ENCODE measurements at places on chromosomes 11 and 22.
A peak's percentile ranks its signal among the peaks of the same experiment; 100 is the strongest.

GRCh38 chr22:27386186-27386585 is 415.4 kb downstream of the MN1 start:
- DNase-seq, result peak; percentile 66

GRCh38 chr11:96969251-96969650 is 579.4 kb downstream of the JRKL start:
- no peak for DNase-seq

- no peak for DNase-seq
Observed at GRCh38 chr22:24433828-24434470, 6.5 kb downstream of the ADORA2A start.

DNA sequence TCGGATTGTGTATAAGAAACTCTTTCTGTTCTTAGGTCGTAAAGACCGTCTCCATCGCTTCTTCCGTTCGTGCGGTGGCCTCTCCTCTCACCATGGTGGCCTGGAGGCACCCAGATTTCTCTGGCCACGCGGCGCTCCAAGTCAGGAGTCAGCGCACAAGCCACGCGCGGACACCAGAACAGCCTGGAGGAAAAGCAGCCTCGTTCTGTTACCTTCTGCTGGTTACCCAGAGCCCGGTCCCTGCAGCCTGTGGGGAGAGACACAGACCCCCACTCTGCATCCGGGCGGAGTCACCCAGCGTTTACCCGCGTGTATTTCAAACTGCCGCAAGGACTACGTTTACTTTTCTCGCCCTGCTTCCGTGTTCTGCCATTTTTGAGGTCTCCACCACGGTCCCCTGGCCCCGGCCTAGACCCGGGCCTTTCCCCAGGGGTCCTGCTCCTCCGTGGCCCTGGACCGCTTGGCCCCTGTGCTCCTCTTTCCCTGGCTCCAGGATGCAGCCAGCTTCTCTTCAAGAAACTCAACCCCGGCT is 776.1 kb downstream of the BRD1 start:
- DNase-seq, result no peak

- no peak for DNase-seq
Observed at GRCh38 chr22:17120711-17121232, 388 bp downstream of the TMEM121B start.

DNA sequence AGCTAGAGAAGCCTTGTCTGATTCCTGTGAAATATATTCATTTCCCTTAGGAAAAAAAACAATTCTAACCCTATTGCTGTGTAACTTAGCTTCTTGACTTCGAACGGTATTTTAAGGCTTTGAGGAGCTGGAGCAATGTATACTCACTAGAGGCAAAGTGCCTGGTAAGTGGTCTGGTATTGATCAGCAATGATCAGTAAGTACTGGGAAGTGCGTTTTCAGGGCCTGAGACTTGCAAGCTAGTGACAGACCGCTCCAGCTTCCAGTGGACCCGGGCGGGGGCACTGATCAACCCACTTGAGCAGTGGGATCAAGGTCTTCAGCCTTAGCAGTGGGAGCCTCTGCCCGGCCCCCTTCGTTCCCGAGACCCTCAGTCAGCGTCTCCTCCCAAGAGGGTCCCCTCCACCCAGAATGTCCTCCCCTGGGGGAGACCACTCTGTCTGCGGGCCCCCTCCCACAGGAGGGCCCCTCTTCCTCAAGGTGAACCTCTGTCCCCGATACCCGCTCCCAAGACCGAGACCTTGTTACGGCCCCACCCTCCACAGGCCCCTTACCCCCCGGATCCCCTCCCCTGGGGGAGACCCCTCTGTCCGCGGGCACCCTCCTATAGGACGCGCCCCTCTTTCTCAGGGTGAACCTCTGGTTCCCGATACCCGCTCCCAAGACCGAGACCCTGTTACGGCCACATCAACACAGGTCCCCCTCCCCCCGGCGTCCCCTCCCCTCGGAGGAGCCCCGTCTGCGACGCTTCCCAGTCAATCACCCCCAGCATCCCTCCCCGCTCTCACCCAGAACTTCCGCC is 452 bp upstream of the ATXN10 start:
- no peak for DNase-seq

DNA sequence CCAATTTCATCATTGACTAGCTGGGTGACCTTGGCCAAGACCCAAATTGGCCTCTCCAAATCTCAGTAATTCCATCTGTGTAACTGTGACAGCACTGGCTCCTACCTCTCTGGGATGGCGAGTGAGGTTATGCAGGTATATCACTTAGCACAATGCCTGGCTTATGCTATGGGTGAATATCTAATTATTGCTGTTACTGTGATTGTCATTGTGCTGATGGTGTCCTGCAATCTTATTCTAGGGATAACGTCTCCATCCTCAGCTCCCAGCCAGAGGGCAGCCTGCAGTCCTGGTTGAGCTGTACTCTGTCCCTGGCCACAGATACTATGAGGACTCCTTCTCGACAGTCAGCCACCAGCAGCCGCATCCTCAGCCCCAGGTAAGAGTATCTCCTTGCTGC is 164.8 kb upstream of the SEZ6L start:
- no peak for DNase-seq

DNA sequence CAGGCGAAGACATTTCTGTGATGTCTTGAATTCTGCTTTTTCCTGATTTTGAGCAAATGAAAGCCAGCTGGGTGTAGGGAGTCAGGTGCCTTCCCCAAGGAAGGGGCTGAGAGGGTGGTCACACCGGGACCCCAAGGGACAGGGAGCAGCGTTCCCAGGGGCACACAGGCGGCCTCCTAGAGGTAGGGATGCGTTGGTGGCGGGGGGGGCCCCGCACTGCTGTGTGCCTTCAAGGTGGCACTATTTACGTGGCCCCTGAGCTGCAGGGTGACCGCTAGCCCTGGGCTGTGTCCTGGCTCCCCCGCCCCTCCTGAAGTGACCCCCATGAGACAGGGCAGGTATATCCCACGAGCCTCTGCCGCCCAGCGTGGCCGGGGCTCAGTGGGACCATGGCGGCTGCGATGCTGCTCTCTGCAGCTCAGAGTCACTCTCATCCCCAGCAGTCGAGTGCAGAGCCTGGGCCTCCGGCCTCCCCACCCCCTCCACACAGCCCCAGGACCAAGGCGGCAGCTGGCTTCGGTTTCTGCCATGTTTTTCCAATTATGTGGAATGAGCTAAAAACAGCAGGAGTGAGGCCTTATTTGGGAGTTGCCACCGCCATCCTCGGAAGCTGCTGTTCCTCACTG is 60.9 kb downstream of the LRP5 start:
- no peak for DNase-seq

DNA sequence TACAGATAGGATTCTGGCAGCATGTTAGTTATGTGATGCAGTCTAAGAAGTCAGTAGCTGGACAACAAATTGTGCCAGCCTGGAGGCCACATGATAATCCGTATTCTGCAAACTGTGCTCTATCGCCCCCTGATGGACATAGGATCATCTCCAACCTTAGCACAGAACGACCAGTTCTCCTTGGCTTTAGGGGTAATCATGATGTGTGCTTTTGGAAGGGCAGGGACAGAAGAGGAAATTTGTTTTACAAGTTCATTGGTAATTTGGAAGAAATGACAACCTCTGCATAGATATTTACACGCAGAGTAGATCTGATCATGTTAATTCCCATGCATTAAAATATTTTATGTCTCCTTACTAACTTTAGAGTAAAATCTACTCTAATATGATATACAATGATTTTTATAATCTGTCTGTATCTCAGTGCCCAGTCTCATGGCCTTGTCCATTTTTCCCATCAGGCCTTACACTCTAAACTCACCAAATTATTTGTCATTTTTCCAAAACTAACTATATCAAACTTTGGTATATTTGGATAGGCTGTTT is 12.1 kb downstream of the OR10D3 start:
- DNase-seq, result peak; percentile 88

GRCh38 chr11:76837696-76838677 is 22.7 kb upstream of the ACER3 start:
- DNase-seq, result no peak

GRCh38 chr22:30038219-30038618 is 42.0 kb upstream of the HORMAD2 start:
- no peak for DNase-seq

GRCh38 chr11:121418625-121419114 is 33.4 kb upstream of the SORL1 start:
- DNase-seq, result peak; percentile 38

GRCh38 chr11:69615545-69616278 is 25.2 kb upstream of the CCND1 start:
- DNase-seq, result no peak

- DNase-seq, result no peak
Observed at GRCh38 chr11:35165423-35166368, 26.7 kb downstream of the CD44 start.

GRCh38 chr22:39362271-39362670 is 12.5 kb downstream of the SYNGR1 start:
- no peak for DNase-seq

DNA sequence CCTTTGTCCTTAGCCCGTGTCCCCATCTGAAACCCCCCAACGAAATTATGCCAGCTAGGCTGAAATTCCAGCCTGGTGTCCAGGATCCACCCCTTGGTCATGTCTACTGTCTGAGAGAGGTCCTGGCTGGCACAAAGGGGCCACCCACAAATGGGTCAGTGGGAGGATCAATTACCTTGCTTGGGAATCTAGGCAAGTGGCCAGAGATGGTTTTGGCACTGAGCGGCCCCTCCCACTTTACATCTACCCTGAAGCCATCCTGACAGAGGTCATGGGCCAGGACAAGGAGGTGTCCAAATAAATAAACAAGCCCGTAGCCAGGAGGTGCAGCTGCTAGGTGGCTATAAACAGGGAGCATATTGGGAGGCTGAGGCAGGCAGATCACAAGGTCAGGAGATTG is 311.5 kb downstream of the MN1 start:
- no peak for DNase-seq

DNA sequence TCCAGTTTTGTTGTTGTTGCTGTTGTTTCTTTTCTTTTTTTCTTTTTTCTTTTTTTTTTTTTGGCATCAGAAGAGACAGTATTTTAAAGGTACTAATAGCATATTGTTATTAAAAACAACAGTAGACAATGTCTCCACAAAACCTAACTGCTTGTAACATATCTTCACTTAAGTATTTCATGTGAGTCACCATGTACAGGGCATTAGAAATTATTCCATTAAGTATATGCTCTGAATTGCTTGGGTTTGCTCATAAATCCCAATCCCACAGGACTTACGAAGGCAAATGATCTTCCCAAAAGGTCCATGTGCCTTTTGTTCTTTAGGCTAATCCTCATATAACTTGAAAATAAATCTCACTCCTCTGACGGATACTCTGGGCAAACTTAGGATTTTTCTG is 35.9 kb downstream of the MAP6 start:
- no peak for DNase-seq
